ENCODE measurements at places on chromosomes 7 and 10.

DNA sequence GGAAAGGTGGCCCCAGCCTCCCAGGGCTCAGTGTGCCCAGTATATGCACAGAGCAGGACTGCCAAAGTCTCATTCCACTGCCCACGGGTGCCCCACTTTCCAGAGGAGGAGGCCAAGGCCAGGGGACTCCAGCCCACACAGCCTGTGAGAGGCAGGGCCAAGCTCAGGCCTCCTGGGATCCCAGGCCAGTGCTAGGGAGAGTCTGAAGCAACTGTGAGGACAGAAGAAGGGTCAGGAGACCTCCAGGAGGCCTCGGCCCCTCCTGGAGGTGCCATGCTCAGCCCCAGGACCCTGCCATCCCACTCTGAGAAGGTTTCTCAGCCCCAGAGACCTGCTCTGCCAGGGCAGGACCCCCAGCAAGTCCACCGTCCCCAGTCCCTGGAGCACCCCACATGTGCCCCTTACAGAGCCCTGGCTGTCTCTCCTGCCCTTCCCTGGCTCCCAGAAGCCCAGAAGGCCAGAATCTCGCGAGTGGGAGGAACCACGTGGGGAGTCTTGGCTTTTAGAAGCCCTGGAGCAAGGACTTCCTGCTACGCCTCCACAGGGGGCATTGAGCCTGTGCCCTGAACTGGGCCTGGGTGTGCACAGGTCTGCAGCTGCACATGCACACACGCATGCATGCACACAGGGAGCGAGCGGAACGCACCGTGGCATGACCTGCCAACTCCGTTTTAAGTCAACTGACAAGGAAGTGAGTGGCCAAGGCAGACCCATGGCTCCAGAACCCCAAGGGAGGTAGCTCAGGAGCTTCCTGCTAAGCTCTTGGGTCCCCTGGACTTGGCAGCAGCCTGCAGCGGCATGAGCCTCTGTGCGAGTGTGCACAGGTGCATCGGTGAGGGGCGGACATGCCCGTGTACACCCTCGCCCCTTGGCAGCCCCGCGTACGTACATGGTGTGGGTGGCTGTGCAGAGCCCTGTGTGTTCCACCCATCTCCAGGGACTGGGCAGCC lies 33.6 kb downstream of the ZCCHC24 start:
- no peak for DNase-seq

- DNase-seq: no peak
These were observed 1.2 kb downstream of the MARCHF5 start for GRCh38 chr10:92291921-92292845.

DNA sequence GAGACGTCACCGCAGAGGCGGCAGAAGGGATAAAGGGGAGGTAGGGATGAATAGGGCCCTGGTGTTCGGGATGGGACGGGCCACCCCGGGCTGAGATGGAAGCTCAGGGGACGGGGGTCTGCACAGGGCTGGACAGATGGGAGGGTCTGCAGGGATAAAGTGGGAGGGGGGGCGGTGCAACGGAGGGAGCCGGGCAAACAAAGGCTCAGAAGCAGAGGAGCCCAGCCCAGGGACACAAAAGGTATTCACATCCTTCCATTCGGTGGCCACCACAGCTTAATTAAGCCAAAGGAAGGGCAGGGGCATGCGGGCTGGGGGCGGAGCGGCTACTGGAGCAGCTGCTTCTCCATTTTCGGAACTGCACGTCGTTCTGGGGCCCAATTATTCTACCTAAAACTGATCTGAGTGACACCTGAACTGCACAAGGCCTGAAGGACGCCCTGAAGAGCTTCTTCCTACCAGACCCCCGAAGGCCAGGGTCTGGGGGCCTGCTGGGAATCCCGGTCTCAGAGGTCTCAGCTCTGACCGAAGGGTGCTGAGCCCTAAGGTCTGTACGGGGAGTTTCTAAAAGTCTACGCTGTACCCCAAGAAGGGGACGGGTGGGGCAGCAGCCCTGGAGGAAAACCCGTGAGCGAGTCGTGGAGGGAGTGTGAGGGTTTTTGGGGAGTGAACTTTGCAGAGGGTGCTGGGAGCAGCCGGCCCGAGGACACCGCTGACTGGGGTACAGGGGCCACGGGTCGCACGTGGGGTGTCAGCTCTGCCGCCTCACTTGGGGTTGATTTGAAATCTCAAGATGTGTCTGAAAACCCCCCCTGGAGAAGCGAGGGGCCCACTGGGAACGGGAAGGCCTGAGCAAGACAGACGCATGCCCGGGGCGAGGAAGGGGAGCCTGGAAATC lies 334.8 kb downstream of the DNAJB6 start:
- DNase-seq: no peak

DNA sequence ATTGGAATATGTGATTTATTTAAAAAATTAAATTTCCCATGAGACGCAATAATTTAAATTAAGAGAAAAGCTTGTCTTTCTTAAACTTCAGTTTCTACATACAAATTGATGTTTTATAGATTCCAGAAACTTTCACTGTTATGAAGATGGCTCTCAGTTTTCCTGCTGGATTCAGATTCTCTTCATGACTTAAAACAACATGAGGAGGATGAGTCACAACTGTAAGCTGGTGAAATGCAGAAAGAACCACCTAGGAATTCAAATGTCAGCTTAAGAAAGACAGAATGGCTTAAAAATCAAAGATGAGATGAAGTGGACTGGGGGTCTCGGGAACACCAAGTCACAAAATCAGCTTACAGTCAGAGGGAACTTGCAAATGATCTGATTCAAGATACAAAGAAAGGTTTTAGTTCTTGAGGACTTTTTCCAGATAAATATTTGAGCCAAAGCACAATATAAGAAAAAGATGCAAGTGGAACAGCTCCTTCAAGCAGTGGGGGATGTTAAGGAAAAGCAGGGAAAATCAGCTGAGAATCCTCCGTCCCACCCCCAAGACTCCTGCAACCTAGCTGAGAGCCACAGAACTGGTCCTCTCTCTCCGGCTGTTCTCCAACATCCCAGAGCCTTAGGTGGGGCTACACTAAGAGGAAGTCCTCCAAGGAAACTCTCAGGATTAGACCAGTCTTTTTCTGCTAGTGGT lies 279.8 kb downstream of the KCNMA1 start:
- no peak for DNase-seq

GRCh38 chr7:137846827-137847567 lies at the start of gene DGKI:
Gene DGKI (minus strand): TSS chr7:137846974.
- DNase-seq: no peak
